ENCODE measurements at places on chromosomes 3 and 15.

GRCh38 chr15:64503640-64504039, 43.3 kb downstream of the ZNF609 start:
- H3K36me3 ChIP-seq, result peaks cover 42% of the 10 kb centered on the region
- H3K27me3 ChIP-seq, result no peaks in the 10 kb centered on the region
- no peak overlapping the region for H3K4me3 ChIP-seq
- DNase-seq, result no peak
- H3K4me1 ChIP-seq, result peaks cover 49% of the 10 kb centered on the region
- peak overlapping the region; percentile 8 for H3K27ac ChIP-seq

DNA sequence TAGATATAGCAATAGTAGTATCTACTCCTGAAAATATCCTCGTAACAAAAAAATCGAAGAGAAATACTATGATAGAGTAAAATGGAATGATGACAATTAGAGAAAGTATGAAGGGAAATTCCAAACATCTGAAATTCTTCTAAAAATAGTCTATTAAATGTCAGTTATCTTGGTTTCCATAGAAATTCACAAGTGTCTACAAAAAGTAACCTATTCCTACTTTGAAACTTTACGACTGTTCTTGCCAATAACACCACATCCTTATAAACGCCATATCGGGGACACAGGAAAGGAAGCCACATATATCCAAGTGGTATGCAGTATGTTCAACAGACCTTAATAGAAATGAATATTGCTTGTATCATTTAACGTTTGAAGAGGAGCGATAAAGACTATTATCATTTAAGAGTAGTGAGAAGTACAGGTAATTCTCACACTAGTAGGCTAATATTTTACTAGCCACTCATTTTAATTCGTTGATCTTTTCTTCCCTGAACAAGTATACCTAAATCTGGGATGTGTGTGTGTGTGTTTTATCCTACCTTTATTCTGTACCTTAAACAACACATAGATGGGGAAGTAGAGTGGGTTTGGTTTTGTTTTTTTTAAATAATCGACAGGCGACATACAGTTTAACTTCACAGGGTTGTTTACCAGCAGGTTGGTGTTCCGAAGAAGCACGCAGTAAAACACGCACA, 1.2 kb downstream of the GPR176 start:
- DNase-seq, result no peak
- no peaks in the 10 kb centered on the region for H3K36me3 ChIP-seq
- peaks cover 13% of the 10 kb centered on the region for H3K4me1 ChIP-seq
- H3K27me3 ChIP-seq, result peaks cover 15% of the 10 kb centered on the region
- H3K4me3 ChIP-seq, result peak overlapping the region; percentile 64

GRCh38 chr15:44501768-44502366, 35.1 kb upstream of the EIF3J start:
- H3K4me1 ChIP-seq, result no peaks in the 10 kb centered on the region
- peaks cover 54% of the 10 kb centered on the region for H3K36me3 ChIP-seq
- no peaks in the 10 kb centered on the region for H3K27me3 ChIP-seq
- no peak for DNase-seq
- no peak overlapping the region for H3K4me3 ChIP-seq

DNA sequence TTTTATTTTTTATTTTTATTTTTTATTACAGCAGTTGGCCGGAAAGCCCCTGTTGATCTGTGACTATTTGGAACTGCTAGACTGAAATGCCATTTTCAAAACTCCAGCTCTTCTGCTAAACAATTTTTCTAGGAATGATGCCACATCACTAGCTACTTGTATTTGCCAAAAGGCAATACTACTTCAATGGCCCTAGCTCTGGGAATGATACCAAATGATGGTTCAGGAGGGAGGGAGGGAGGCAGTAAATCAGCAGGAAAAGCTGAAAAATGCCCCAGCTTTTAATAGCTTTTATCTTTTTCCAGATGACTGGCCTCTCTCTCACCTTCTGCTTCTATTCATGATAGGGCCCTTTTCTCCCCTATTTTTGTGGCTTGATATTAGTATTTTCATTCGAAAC, 2.6 kb upstream of the CHL1 start:
- H3K27ac ChIP-seq, result no peak overlapping the region
- peaks cover 9% of the 10 kb centered on the region for H3K27me3 ChIP-seq
- H3K4me1 ChIP-seq, result peaks cover 13% of the 10 kb centered on the region
- H3K4me3 ChIP-seq, result no peak overlapping the region
- H3K36me3 ChIP-seq, result no peaks in the 10 kb centered on the region

- no peaks in the 10 kb centered on the region for H3K27me3 ChIP-seq
- no peak for DNase-seq
- peaks cover 13% of the 10 kb centered on the region for H3K36me3 ChIP-seq
- peak overlapping the region; percentile 98 for H3K4me3 ChIP-seq
- H3K4me1 ChIP-seq, result peaks cover 35% of the 10 kb centered on the region
- peak overlapping the region; percentile 99 for H3K27ac ChIP-seq
These were observed 691 bp downstream of the SENP7 start for GRCh38 chr3:101512396-101512645.

- no peak overlapping the region for H3K4me3 ChIP-seq
- no peaks in the 10 kb centered on the region for H3K4me1 ChIP-seq
- H3K27me3 ChIP-seq, result no peaks in the 10 kb centered on the region
- H3K36me3 ChIP-seq, result no peaks in the 10 kb centered on the region
- no peak overlapping the region for H3K27ac ChIP-seq
- DNase-seq, result no peak
These were observed 292.4 kb upstream of the WNT5A start for GRCh38 chr3:55779543-55779942.

DNA sequence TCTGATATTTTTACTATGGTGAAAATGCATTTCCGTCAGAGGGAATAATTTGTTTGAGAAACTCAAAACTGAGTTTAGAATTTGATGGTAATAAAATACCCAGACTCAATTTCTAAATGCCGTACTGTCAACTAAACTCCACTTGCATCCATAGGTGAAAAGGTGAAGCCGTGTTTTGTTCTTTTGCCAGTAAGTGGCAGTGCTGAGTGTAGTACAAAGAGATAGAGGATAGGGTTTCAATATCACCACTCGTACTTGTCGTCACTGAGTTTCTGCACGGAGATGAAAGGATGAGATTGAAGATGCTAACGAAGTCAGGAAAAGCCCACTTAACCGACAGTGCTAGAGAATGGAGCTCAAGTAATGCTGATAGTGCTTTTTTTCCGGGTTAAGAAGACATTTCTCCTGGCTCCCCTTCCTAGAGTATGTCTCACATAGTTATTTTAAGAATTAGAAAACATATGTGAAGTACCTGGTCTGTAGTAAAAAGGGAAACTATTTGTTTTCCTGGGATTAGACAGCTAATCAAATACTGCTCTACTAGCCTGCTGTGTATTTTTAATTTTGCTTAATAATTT, 345.1 kb downstream of the IL5RA start:
- H3K4me3 ChIP-seq, result no peak overlapping the region
- H3K36me3 ChIP-seq, result no peaks in the 10 kb centered on the region
- H3K4me1 ChIP-seq, result no peaks in the 10 kb centered on the region
- H3K27me3 ChIP-seq, result no peaks in the 10 kb centered on the region
- no peak for DNase-seq

GRCh38 chr15:25665913-25666312, 197.2 kb downstream of the ATP10A start:
- DNase-seq, result no peak
- H3K36me3 ChIP-seq, result no peaks in the 10 kb centered on the region
- peaks cover 6% of the 10 kb centered on the region for H3K27me3 ChIP-seq
- no peak overlapping the region for H3K27ac ChIP-seq

GRCh38 chr3:177827511-177828207, 630.4 kb upstream of the TBL1XR1 start:
- peaks cover 1% of the 10 kb centered on the region for H3K4me1 ChIP-seq
- no peaks in the 10 kb centered on the region for H3K27me3 ChIP-seq
- no peak overlapping the region for H3K4me3 ChIP-seq
- no peak for DNase-seq

GRCh38 chr3:159513867-159514380, 474.7 kb upstream of the IL12A start:
- no peak overlapping the region for H3K27ac ChIP-seq
- no peak for DNase-seq
- no peaks in the 10 kb centered on the region for H3K36me3 ChIP-seq
- no peaks in the 10 kb centered on the region for H3K27me3 ChIP-seq
- no peaks in the 10 kb centered on the region for H3K4me1 ChIP-seq

DNA sequence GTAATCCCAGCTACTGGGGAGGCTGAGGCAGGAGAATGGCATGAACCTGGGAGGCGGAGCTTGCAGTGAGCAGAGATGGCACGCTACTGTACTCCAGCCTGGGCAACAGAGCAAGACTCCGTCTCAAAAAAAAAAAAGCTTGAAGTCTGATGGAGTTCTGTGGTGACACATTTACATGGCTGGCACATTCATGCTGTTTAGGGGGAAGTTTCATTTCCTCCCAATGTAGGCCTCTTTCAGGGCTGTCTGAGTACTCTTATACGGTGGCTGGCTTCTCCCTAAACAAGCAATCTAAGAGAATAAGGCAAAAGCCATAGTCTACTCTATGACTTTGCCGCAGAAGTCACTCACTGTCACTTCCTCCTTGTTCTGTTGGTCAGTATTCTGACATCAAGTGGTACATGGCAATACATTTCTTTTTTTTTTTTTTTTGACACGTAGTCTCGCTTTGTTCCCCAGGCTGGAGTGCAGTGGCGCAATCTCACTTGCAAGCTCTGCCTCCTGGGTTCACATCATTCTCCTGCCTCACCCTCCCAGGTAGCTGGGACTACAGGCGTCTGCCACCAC, 41.2 kb downstream of the OIP5 start:
- peaks cover 41% of the 10 kb centered on the region for H3K36me3 ChIP-seq
- H3K4me1 ChIP-seq, result peaks cover 40% of the 10 kb centered on the region
- H3K27me3 ChIP-seq, result no peaks in the 10 kb centered on the region
- peak; percentile 25 for DNase-seq
- peak overlapping the region; percentile 57 for H3K4me3 ChIP-seq

GRCh38 chr3:68220832-68221231, 566.4 kb upstream of the SUCLG2 start:
- H3K27ac ChIP-seq, result no peak overlapping the region
- no peaks in the 10 kb centered on the region for H3K36me3 ChIP-seq
- no peak overlapping the region for H3K4me3 ChIP-seq
- no peaks in the 10 kb centered on the region for H3K4me1 ChIP-seq

DNA sequence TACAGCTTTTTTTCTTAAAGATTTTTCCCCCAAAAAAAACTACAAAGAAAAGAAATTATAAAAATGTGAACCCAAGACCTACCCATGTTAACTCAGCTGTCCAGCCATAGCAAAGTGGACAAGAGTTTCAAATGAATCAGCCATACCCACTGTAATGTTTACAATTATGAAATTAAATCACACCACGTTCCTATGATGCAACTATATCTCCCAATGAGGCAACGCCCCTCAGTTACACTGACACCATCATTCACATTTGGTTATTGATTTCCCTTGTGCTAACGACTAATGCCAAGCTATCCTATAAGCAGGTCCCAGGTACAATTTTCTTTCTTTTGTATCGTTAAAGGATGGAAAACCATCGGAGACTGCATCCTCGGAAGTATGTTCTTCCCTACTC, 115.1 kb upstream of the ICE2 start:
- H3K27me3 ChIP-seq, result peaks cover 31% of the 10 kb centered on the region
- H3K36me3 ChIP-seq, result no peaks in the 10 kb centered on the region
- peak overlapping the region; percentile 24 for H3K4me3 ChIP-seq
- DNase-seq, result no peak
- no peak overlapping the region for H3K27ac ChIP-seq
- peaks cover 11% of the 10 kb centered on the region for H3K4me1 ChIP-seq

DNA sequence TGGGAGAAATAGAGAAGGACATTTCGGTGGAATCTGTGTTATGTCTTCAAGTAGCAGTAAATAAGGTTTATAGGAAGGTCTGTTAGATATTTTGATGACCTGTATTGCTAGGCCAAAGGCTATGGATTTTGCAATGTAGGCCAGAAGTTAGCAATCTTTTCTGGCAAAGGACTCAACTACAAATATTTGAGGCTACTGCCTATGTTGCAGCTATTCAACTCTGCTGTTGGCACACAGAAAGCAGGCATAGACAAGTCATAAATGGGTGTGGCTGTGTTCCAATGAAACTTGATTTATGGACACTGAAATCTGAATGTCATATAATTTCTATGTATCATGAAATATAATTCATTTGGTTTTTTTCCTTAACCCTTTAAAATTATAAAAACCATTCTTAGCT, 438.7 kb upstream of the C2CD4B start:
- H3K4me3 ChIP-seq, result no peak overlapping the region
- no peak overlapping the region for H3K27ac ChIP-seq
- H3K36me3 ChIP-seq, result no peaks in the 10 kb centered on the region
- no peak for DNase-seq
- no peaks in the 10 kb centered on the region for H3K4me1 ChIP-seq

- DNase-seq, result no peak
- peaks cover 8% of the 10 kb centered on the region for H3K27me3 ChIP-seq
- H3K36me3 ChIP-seq, result no peaks in the 10 kb centered on the region
- H3K4me1 ChIP-seq, result no peaks in the 10 kb centered on the region
These were observed 235.7 kb downstream of the GREM1 start for GRCh38 chr15:32953533-32953910.

- peaks cover 19% of the 10 kb centered on the region for H3K4me1 ChIP-seq
- no peak for DNase-seq
- H3K27ac ChIP-seq, result peak overlapping the region; percentile 8
- H3K36me3 ChIP-seq, result no peaks in the 10 kb centered on the region
- H3K27me3 ChIP-seq, result no peaks in the 10 kb centered on the region
These were observed 77.9 kb downstream of the NTRK3 start for GRCh38 chr15:88178631-88179030.

DNA sequence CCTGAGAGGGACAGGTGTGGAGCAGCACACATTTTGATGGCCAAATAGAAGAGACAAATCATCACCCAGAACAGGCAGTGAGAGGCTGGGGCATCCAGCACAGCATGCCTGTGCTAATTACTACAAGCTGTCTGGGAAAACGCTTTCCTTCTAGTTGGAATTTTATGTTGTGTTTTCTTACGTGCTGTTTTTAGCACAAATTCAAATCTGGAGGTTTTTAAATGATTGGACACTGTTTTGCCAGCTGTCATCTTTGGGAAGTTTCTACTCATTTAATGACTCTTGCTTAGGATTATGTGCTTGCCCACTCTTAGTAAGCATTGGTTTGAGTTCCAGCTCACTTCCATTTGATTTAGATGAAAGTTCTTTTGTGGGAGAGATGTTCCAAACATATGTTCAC, 43.5 kb downstream of the EAF1 start:
- H3K27me3 ChIP-seq, result no peaks in the 10 kb centered on the region
- H3K4me1 ChIP-seq, result no peaks in the 10 kb centered on the region
- H3K4me3 ChIP-seq, result no peak overlapping the region
- H3K36me3 ChIP-seq, result no peaks in the 10 kb centered on the region
- no peak overlapping the region for H3K27ac ChIP-seq
- no peak for DNase-seq

DNA sequence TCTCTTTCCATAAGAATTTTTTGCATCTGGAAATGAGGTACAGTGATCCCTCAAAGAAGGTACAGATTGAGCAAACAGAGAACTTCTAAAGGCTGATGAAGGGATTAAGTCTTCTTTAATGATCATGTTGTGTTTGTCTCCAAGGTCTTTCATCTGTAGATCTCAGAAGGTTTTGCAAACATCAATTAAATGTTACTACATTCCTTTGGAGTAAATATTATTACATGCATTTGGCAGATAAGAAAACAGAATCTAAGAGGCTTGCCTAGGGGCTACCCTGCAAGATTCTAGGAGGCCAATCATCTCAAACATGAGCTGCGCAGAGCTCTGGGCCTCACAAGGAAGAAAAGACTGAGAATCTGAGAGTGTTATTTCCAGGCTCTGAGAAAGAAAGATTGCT, 70.9 kb upstream of the LPP start:
- H3K27me3 ChIP-seq, result peaks cover 3% of the 10 kb centered on the region
- no peak overlapping the region for H3K27ac ChIP-seq
- no peaks in the 10 kb centered on the region for H3K36me3 ChIP-seq
- no peak for DNase-seq
- H3K4me1 ChIP-seq, result peaks cover 25% of the 10 kb centered on the region
- no peak overlapping the region for H3K4me3 ChIP-seq
